ENCODE measurements at places on chromosomes 6 and 20.

GRCh38 chr6:169905041-169905807 is 153.8 kb downstream of the ERMARD start:
- DNase-seq, result no peak

DNA sequence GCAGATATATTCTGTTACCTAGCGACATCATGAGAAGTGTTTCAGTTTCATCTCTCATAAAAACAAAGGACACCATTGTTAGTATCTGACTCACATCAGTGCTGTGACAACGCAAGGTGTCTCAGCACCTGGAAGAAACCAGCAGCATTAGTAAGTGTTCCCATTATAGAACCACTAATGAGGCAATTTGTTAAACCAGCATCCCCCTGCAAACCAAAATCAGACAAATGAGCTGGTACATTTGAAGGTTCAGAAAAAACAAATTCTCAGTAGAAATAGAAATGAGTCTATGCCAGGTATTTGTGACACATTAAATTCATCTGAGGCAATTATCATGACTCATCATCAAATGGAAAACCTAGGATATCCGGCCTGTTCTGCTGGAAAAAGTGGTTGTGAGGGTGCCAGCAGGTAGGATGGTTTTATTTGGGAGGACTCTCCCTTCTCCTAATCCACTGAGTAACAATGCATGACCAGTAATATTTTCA is 151.7 kb downstream of the TMEM200A start:
- peak; percentile 22 for DNase-seq

GRCh38 chr6:10862361-10862760 is 19.5 kb downstream of the GCM2 start:
- no peak for DNase-seq

- no peak for DNase-seq
Observed at GRCh38 chr20:43185901-43186300, 3.8 kb downstream of the PTPRT start.

- DNase-seq, result peak; percentile 10
Observed at GRCh38 chr20:3406481-3407039, 909 bp downstream of the DNAAF9 start.

- DNase-seq, result peak; percentile 41
Observed at GRCh38 chr20:56974499-56975250, 291.8 kb downstream of the BMP7 start.

- DNase-seq, result no peak
Observed at GRCh38 chr6:23728707-23729106, 397.3 kb upstream of the NRSN1 start.

DNA sequence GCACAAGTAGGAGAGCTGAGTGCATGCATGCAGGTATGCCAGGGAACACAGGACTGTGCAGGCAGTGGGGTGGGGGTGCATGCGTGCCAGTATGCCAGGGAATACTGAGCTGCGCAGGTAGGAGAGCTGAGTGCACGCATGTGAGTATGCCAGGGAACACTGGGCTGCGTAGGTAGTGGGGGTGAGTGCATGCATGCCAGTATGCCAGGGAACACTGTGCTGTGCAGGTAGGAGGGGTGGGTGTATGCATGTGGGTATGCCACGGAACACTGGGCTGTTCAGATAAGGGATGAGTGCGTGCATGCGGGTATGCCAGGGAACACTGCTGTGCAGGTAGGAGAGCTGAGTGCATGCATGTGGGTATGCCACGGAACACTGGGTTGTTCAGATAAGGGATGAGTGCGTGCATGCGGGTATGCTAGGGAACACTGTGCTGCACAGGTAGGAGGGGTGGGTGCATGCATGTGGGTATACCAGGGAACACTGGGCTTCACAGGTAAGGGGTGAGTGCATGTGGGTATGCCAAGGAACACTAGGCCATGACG is 77.4 kb downstream of the LRFN2 start:
- DNase-seq, result no peak

All from activated CD4-positive, alpha-beta T cell treated with anti-CD3 and anti-CD28 coated beads for 48 hours (primary cell).